ENCODE measurements at places on chromosomes 12 and 14.

- no peak for DNase-seq
Observed at GRCh38 chr12:47570151-47570550, 135.7 kb downstream of the RPAP3 start.

DNA sequence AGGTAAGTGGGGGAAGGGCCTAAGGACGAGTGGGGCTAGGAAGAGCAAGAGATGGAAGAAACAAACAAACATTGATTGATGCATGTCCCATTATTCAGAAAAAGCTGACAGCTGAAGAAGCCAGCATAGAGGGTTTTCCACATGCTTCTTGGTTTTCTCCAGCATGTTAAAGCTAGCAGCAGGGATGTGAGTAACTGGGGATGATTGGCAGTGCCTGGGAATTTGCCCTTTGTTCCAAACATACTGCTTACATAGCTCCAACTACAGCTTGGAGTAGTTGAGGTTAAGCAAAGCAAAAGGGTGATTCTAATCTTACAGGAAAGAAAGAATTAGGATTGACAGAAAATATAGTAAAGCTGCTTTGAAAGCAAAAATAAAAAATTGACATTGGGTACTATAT is 68.0 kb upstream of the IFNG-AS1 start:
- DNase-seq = no peak

DNA sequence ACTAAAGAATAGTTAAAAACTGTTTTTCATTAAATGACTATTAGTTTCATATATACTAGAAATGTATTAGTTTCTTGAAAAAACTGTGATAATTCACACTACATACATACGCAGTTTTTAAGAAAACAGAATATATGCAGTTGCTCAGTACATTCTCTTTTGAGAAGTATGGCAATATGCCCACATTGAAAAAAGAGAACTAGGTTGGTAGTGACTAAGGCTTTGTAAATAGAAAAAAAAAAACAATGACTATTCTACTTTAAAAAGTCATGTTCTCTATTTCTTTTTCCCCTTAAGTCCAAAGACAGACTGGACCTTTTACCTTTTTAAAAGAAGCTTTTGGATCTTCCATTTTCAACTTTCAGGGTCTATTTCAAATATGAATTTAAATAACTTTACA is 25.0 kb downstream of the SNX6 start:
- DNase-seq = peak; percentile 68

- no peak for DNase-seq
Observed at GRCh38 chr12:45077251-45077650, 26.4 kb upstream of the DBX2 start.

DNA sequence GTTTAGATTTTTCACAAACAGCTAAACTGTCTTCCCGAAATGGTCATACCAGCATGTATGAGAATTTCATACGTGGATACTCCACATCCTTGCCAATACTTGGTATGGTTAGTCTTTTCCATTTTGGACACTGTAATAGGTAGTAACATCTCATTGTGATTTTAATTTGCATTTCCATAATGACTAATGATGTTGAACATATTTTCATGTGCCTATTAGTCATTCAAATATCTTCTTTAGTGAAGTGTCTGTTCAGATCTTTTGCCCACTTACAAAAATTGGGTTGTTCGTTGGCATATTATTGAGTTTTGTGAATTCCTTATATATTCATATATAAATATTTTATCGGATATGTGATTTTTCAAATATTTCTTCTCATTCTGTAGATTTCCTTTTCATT is 78.0 kb upstream of the GNG2 start:
- no peak for DNase-seq

- peak; percentile 93 for DNase-seq
Observed at GRCh38 chr14:89912667-89913211, 41.8 kb downstream of the EFCAB11 start.

- DNase-seq = no peak
Observed at GRCh38 chr12:124541322-124541721, 26.1 kb downstream of the NCOR2 start.

Data from suppressor macrophage treated with lipopolysaccharide for 4 hours (primary cell).